HCEC 1CT (cell line): ENCODE measurements at places on chromosomes 1 and 21.

DNA sequence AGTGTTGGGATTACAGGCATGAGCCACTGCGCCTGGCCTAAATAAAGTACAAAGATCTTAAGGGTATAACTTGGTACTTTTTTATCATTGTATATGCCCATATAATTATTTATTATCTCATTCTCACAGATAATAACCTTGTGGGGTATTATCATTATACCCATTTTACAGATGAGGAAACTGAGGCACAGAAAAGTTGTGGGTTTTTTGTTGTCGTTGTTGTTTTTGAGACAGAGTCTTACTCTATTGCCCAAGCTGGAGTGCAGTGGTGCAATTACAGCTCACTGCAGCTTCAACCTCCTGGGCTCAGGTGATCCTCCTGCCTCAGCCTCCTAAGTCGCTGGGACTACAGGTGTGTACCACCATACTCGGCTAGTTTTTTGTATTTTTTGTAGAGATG lies 4.1 kb downstream of the CGN start:
- no peak for DNase-seq

DNA sequence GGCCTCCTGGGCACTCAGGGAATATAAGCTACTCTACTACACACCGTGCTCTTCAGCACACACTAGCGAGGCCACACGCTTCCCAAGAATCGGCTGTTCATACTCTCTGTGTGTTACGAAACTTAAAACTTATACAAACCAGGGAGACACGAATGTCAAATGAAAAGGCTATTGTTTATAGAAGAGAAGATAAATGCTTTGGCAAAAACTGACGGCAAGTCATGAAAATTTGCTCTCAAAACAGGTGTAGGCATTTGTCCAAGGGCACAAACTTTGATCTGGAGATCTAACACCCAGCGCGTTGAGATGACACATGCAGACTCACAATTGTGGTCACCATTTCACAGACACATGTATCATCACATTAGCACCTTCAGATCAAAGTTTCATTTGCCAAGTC lies 46.1 kb downstream of the USP48 start:
- DNase-seq, result no peak

GRCh38 chr1:86951430-86951829 lies 37.0 kb downstream of the HS2ST1 start:
- DNase-seq, result no peak

- DNase-seq, result no peak
Observed at GRCh38 chr1:184036517-184036949, 995 bp downstream of the COLGALT2 start.

DNA sequence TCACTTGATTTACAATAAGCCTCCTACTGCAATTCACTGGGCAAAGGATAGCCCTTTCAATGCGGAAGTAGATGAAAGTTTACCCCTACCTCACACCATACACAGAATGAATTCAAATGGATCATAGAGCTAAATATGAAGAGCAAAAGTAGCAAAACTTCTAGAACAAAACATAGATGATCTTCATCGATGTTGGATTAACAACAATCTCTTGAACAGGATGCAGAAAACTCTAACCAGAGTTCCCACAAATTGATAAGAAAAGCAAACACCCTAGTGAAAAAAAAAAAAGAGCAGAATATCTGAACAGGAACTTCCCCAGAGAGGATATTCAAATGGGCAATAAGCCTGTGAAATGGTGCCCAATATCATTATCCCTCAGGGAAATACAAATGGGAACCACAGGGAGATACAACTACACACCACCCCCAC lies 1.9 kb upstream of the UBASH3A start:
- no peak for DNase-seq

- no peak for DNase-seq
Observed at GRCh38 chr1:226569879-226570547, 21.4 kb downstream of the STUM start.

DNA sequence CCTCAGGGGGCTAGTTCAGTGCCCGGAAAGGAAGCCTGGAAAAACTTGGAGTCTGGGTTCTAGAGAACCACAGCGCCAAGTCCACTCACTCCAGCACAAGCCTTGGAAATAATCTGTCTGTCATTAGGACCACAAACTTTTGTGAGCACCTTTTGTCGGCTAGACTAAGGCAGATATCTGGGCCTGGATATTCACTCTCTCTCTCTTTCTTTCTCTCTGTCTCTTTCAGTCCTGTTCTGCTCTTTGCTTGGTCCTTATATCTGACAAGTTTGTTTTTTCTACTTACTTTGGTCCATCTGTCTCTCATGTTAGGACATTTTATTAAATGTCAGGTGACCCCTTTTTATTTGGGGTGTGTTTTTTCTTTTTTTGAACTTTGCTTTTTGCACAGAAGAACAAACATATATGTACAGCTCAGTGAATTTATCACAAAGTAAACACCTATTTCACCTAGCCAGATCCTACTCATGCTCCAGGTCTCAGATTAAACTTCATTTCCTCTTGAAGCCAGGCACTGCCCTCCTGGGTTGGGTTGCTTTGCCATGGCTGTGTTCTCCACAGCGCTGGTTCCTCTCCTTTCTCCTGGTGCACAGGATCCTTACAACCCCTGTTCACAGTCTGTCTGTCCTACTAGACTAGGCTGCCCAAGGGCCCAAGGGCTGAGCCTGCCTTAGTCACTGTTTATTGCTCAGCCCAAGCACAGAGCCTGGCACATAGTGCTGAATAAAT lies 40.8 kb downstream of the TCEANC2 start:
- DNase-seq, result no peak

DNA sequence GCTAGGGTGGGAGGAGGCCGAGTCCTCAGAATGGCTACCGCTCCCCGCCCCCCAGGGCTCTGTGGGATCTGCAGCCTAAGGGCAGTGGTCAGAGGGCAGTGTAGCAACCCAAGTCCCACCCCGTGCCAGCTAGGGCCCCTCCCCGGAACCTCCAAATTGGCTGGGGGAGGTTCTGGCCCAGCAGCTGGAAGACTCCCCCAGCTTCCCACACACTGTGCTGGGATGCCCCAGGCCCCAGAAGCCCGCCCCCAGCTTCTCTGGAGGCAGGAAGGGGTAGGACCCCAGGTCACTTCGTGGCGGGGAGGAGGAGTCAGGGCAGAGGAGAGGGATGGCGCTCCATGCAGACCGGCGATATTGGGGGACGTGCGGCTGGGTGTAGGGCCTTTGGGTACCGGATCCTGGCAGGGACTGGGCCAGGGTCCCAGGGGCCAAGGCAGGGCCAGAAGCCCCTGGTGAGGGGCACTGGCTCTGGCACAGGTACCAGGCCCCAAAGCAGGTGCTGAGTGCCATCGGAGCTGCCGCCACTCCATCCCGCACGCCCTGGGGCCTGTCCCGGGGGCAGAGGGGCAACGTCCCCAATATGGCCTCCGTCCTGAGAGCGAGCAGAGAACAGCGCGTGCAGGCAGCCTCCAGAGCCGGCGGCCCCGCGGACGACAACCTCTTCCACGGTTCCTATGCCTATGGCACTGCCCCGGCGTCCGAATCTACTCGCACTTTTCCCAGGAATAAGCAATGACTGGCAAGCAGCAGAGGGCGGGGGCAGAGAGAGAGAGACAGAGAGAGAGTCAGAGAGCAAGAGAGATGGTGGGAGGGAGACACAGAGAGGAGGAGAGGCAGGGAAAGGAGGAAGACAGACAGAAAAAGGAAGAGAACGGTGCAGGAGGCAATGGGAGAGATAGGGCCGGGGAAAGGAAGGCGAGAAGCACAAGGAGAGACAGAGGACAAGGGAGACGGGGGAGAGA lies 65.7 kb downstream of the RAP1GAP start:
- no peak for DNase-seq

DNA sequence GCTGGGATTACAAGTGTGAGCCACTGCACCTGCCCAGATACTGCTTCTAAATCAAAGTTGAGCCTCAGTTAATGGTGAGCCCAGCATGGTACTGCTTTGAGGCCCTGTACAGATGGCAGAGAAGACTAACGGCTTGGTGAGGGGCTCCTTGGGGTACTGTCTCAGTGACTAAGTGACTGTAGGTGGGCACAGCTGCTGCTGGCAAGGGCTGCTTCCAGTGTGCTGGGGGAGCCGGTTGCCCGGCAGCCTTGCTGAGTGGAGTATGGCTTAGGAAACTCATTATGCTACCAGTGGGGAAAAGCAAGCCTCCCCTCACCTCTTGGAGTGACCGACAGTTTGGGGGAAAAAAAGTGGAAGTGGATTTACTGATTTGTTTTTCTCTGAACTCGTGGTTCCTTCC lies 23.6 kb upstream of the ARHGEF10L start:
- no peak for DNase-seq

DNA sequence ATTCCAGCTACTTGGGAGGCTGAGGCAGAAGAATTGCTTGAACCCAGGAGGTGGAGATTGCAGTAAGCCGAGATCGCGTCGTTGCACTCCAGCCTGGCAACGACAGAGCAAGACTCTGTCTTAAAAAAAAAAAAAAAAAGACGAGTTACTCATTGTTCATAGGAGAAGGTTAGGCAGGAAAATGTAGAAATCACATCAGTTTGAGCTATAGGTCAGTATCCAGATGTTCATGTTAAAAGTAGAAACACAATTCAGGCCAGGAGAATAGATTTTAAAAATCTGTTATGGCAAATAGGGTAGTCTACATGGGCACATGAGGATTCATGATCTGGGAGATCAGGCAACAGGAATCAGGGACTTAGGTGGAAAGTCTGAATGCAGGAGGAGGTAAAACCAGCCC lies 57.7 kb downstream of the SELENOF start:
- DNase-seq, result no peak

- DNase-seq, result peak; percentile 9
Observed at GRCh38 chr1:171610385-171610784, 11.7 kb upstream of the MYOCOS start.

DNA sequence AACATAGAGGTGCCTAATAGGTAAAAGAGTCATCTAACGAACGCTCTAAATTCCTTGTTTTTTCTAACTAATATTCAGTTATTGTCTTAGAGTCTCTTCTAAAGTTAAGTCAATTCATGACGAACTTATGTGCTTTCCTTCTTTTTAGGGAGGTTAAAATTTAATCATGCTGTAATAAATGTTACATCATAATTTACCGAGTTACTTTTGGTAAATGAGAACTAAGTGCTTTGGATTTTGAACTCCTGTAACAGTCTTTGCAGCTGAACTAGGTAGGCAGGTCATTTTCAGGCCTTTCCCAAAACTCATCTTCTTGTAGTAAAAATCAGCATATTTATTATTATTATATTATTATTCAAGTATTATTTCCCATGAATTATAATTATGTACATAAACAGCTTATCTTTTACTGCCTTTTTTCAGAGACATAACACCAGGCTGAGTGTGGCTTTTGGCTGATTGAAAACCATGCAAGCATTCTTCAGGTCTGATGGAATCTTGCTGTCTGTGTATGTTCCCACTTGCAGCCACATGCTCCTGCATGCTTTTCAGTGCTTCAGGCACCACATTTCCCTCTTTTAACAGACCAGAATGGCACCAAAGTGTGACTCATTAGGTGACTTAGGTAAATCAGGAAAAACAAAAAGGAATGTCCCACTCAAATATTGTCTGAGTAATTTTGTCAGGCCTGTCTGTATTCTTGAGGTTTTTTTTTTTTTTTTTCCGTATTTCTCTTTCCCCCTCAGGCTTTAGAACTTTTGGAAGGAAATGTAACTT lies 81.0 kb upstream of the CD55 start:
- peak; percentile 18 for DNase-seq

DNA sequence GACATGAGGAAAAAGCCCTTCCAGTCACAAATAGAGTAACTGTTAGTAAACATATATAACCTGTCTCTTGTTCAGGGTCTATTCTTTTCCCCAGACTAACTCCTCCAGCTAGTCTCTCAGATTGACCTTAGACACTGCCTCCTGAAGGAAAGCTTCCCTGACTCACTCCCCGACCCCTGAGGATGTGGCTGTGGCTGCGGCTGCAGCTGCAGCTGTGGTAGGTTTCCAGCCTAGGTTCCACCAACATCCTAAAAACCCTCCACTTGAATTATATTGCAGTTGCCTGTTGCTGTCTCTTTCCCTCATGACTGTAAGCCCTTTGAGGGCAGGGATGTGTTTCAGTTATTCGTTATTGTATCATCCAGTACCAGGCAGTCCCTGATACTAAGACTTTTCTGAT lies 132.9 kb upstream of the C1orf21 start:
- no peak for DNase-seq
